Activated naive CD4-positive, alpha-beta T cell treated with anti-CD3 and anti-CD28 coated beads for 36 hours (primary cell): ENCODE measurements at places on chromosomes 5 and 9.

GRCh38 chr9:94511134-94511954 is 43.5 kb upstream of the PCAT7 start:
- H3K36me3 ChIP-seq = no peaks in the 10 kb centered on the region
- no peak overlapping the region for H3K27ac ChIP-seq
- H3K4me1 ChIP-seq = no peaks in the 10 kb centered on the region
- DNase-seq = no peak
- no peak overlapping the region for H3K4me3 ChIP-seq

GRCh38 chr5:84821924-84822323 is 437.2 kb upstream of the EDIL3 start:
- H3K27ac ChIP-seq = no peak overlapping the region
- no peaks in the 10 kb centered on the region for H3K4me1 ChIP-seq
- H3K27me3 ChIP-seq = no peaks in the 10 kb centered on the region
- H3K4me3 ChIP-seq = no peak overlapping the region
- H3K36me3 ChIP-seq = no peaks in the 10 kb centered on the region

DNA sequence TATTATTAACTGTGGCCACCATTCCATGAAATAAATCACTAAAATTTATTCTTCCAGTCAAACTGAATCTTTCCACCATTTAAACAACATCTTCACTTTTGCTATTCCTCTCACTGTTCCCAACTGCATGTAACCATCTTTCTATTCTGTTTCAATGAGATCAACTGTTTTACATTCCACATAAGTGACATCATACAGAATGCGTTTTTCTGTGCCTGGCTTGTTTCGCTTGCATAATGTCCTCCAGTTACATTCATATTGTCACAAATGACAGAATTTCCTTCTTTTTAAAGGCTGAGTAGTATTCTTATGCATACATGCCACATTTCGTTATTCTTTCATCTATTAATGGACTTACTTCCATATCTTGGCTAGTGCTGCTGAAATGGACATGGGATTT is 738.2 kb downstream of the SEMA5A start:
- H3K27me3 ChIP-seq = no peaks in the 10 kb centered on the region
- no peak overlapping the region for H3K27ac ChIP-seq
- no peak for DNase-seq

DNA sequence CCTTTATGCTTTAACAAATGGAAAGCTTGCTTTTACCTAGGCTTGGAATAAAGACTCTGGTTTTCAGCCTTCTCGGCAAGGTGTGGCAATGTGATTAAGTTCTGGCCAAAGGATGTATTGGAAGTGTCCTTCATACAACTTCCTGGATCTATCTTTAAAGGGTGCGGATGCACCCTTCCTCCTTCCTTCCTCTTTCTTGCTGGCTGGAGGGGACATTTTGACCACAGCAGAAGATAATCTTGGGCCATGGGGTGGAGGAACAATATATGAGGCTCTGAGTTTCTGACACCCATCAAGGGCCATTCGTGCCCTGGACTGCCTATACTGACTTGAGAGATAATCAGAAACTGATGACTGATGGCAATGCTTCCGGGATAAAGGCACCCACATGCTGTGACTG is 145.7 kb downstream of the ACER2 start:
- no peak for DNase-seq
- H3K27me3 ChIP-seq = peaks cover 5% of the 10 kb centered on the region
- H3K36me3 ChIP-seq = no peaks in the 10 kb centered on the region
- H3K4me1 ChIP-seq = peaks cover 7% of the 10 kb centered on the region
- no peak overlapping the region for H3K27ac ChIP-seq

DNA sequence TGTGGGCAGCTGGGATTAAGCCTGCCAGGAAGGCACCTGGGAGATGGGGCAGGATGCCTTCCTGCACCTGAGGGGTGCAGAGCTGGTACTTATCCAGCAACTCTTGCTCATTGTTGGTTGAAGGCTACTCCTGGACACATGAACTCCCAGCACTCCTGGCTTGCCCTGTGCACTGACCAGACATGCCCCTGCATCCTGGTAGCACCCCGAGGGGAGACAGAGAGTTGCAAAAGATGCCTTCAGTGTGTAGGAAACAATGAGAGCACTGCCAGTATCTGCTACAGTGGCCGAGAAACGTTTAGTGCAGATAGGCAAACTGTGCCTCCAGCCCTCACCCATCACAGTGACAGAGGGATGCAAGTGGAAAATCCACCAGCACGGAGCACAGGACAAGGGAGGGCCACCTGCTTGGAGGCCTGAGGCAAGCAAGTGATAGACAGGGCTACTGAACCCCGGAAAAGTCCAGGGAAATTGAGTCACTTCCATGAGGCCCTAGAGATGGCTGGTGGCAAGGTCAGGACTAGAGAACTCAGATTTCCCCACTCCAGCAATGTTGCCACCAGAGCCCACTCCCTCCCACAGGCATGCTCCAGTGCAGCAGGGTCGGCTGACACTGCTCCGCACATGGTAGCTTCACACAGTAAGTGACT is 171.1 kb downstream of the FSTL4 start:
- H3K36me3 ChIP-seq = no peaks in the 10 kb centered on the region
- no peaks in the 10 kb centered on the region for H3K4me1 ChIP-seq
- no peak for DNase-seq
- H3K27ac ChIP-seq = no peak overlapping the region
